Activated T-cell treated with anti-CD3 and anti-CD28 coated beads, Interleukin-2, amount 50 U/mL, for 72 hours (primary cell): ENCODE measurements at places on chromosomes 6 and 20.
A peak's percentile ranks its signal among the peaks of the same experiment; 100 is the strongest.

- DNase-seq = no peak
These were observed 58.3 kb upstream of the MAP3K4 start for GRCh38 chr6:160933256-160933655.

DNA sequence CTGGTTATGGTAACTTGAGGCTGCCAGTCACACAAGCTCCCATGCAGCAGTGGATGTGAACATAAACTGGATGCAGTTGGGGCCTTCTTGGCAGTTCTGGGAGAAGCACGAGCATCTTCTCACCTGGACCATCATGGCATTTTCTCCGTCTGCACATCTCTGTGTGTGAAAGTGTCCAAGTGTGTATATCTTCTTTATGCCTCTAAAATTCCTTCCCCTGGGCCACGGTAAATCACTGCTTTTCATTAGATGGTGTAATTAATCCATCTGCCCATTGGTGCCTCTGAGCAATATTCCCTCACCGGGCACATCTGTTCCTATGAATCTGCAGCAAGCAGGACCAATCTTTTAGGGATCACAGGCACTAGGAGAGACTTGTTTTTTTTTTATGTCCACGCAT is 138.0 kb downstream of the MAP3K7 start:
- DNase-seq = no peak

DNA sequence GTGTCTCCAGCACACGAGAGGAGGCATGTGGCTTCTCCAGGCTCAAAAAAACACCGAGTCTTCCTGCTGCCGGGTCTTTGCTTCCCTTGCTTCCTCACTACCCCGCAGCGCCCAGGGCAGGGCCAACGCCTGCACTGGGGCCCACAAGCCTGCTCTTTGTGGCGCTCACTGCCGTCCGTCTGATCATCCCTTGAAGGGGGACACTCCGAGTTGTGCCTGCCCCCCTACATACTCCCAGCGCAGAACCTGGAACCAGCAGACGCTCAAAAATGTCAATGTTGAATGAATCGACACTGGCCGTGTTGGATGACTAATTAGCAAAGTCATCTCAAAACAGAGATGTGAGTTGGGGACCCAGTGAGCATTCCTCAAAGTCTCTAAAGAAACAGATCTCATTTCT is 8.1 kb upstream of the ARFGAP1 start:
- DNase-seq = no peak

DNA sequence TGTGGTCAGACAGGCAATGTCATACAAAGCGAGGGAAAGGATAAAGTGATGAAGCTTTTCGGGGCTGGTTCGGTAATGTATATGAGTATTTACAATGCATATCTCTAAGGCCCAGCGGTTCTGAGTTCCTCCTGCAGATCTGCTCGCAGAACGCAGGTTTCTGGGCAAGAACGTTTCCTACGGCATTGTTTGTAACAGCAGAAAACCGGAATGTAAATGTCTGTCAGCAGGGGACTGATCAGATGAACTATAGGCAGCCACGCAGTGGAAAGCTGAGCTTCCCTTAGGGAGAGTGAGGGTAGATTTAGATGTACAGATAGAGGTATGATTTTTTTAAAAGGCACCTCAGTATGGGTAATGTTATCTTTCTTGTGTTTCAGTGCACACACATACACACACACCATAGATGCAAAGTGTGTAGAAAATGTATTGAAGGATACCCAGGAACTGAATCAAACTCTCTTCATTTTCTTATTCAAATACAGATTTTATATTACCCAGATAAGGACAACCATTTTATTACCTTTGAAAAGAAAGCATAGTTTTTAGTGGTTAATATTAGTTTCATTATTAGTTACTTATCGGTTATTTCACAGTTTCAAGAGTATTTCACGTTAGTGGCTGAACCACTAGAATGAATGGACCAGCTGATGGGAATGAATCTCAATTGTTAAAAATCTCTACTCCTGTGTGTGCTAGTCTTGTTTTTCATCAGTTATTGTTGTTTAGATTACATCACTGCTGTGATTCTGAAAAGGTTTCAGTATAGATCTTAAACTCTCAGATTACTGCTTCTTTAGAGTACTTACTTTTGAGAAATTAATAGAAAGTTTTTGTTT is 56.2 kb downstream of the SNX9 start:
- DNase-seq = no peak

DNA sequence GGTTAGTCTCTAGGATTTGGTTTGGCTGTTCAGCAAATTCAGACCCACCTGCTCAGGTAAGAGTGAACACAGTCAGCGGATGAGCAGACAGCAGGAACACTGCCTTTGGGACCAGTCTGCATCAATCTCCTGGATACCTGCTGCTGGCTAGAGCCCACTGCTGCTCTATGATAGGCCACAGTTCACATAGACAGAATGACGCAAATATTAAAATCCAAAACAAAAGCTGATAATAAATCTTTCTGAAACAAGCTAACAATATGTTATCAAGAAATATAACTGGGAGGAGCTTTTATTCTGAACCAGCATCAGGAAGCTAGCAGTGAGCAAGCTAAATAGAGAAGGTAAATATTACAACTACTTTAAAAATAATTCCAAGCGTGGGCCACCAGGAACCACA is at the start of gene TAAR1:
TAAR1 (minus strand) TSS at position 101 of the 400 bp plus-strand sequence. CDS start 13,179 bp downstream, outside the sequence.
- DNase-seq = no peak

DNA sequence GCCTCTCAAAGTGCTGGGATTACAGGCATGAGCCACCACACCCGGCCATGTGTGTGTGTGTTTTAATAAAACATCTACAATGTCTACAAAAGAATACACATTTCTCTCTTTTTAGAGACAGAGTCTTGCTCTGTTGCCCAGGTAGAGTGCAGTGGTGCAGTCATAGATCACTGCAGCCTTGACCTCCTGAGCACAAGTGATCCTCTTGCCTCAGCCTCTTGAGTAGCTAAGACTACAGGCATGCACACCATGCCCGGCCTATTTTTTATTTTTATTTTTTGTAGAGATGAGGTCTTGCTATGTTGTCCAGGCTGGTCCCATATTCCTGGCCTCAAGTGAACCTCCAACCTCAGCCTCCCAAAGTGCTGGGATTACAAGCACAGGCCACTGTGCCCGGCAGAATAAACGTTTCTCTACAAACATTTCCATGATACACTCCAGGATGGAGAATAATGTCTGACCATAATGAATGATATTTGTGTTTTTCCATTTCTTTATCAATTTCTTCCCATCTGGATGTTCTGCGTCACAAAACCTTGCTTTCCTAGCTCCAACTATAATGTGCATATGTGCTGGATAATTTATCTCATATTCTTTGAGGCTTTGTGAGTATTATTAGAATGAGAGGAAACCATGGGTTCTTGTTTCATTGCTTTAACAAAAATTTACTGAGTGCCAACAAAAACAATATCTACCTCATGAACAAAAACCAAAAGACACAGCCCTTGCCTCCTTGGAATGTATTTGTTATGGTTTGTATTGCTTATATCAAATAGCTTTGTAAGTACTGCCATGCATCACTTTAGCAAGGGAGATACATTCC is 28.6 kb upstream of the CCN2 start:
- no peak for DNase-seq

DNA sequence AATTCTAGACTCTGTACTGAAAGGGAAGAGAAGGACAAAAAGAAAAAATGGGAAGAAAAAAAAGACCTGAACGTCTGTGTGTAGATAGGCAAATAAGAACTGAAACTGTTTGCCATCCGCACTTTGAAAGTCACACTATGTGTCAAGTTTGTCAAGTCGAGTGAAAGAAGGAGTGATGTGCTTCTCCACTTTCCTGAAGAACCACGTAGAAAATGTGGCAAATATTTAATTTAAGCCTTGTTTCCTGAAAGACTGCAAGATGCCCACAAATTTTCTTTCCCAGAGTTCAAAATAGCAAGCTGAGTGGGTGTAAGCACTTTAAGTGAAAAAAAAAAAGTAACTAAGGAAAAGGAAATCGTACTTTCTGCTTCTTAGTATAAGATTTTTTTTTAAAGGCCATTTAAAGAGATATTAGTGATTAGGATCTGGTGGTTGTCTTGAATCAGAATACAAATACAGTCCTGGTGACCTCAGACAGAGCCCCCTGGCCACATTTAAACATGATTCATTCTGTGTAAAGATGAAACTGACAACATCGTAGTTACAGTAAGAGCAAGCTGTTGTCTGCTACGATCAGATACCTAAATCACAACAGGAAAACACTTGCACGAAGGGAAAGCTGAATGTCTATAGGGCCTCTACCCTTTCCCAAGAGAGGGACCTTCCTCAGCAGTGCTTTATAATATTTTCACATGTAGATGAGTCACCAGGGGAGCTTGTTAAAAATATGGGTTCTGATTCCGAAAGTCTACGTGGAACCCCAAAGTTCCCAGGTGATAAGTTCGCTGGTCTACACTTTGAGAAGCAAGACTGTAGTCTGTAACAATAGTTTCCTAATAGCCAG is 102.3 kb downstream of the HIVEP2 start:
- DNase-seq = peak; percentile 48

- DNase-seq = no peak
These were observed 180.9 kb downstream of the TAF4 start for GRCh38 chr20:61884571-61885389.

DNA sequence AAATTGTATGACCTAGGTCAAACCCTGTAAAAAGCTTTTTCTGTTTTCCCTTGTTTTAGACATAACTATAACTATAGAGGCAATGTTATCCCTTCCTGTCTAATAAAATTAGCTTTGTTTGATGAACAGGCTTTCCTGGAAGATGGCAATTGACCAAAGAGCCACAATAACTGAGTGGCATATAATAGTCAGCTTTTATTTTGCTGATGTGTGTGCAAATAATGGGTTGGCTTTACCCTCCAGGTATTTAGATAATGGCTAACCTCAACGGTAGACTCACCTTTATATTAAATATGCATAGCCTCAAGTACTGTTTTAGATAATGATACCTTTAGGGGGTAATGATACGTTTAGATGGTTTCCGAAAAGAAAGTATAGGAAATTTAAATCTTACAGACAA is 15.0 kb downstream of the TBXT start:
- no peak for DNase-seq

DNA sequence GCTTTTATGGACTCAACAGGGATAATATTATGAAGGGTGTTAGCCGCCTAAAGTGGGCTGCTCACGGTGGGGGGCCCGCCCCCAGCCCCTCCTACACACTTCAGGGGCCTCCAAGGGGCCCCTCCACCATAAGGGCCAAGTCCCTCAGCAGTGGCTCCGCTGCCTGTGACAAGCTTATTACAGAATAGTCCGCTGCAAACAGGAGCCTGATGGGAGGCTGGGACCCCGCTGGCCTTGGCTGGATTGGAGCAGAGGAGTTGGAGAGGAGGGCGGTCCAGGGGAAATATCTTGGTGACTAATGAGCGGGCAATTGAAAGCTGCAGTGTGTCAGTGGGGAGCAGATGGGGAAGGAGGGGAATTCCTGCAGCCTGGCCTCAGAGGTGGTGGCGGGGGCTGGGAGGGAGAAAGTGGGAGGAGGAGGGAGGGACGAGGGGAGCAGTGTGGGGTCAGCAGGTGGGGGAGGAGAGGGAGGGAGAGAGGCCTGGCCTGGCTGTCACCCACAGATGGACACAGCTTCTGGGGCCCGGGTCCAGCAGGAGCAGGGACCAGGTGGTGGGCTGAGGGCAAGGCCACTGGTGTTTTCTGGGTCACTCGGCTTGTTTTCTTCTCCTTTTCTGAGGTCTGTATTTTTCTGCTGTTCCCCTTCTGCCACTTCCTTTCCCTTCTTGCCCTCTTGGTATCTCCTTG is 57.6 kb upstream of the FOXP4 start:
- DNase-seq = no peak

- no peak for DNase-seq
These were observed 947.4 kb upstream of the CITED2 start for GRCh38 chr6:140321891-140322290.

DNA sequence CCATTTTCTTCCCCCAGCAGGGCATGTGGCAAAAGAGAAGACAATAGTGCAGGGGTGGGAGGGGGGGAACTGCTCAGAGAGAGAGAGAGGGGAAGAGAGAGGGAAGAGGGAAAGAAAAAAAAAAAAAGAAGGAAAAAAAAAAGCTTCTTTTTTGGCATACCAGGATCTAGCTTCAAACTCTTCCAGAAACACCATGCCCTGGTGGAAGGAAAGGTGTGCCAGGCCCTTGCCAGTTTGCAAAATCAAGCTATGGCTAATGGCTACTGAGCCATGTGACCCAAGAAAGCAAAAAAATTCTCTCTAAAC is 326 bp downstream of the ZMYND8 start:
- DNase-seq = no peak

DNA sequence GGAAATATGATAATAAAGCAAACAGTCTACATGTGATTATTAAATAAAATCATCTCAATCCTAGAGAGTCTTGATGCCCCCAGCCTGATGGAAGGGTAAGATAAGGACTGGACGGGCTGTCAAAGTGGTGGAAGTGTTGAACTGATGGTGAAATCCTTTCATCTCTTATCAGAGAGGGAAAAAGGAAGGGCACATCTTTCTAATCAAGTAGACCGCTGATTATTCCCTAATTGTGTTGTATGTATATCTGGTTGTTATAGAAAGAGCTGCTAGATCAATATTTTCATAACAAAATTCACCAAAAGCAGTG is 184.5 kb downstream of the PDE7B start:
- no peak for DNase-seq

GRCh38 chr6:5025911-5026819 is 22.3 kb upstream of the RPP40 start:
- no peak for DNase-seq

- no peak for DNase-seq
These were observed 130.2 kb upstream of the SSTR4 start for GRCh38 chr20:22904905-22905304.

GRCh38 chr20:31824125-31824485 is 4.9 kb downstream of the MYLK2 start:
- DNase-seq = no peak

GRCh38 chr20:36040571-36040970 is 72.2 kb downstream of the CNBD2 start:
- DNase-seq = no peak

DNA sequence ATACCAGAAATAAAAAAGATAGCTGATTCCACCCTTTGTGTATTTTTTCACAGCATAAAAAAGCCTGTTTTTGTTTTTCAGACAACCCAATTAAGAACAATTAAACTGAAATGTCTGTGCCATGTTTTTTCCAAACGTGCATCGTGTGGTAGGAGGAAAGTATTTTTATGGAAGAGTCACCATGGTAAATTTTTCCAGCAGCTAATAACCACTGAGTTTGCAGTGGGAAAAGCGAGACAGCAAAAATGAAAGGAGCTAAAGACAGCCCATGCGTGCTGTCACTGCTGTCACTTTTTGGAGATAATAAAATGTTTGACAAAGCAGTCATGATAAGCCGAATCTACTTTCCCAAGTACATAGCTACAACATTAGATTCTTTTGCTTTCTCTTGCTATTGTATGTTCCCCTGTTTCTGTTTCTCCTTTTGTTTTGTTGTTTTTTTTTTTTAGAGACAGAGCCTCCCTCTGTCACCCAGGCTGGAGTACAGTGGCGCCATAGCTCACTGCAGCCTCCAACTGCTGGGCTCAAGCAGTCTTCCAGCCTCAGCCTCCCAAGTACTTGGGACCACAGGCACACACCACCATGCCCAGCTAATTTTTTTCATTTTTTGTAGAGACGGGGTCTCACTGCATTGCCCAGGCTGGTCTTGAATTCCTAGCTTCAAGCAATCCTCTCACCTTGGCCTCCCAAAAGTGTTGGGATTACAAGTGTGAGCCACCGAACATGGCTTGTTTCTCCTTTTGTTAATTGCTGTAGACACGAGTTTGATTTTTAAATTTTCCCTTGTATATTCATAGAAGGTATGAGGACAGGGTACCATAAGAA is 261.3 kb downstream of the TMEM242 start:
- no peak for DNase-seq

GRCh38 chr20:56372850-56373249 is 14.1 kb downstream of the FAM210B start:
- no peak for DNase-seq

- no peak for DNase-seq
These were observed 178.2 kb downstream of the FOXC1 start for GRCh38 chr6:1787894-1788293.
